ENCODE measurements at places on chromosomes 12 and 14.

DNA sequence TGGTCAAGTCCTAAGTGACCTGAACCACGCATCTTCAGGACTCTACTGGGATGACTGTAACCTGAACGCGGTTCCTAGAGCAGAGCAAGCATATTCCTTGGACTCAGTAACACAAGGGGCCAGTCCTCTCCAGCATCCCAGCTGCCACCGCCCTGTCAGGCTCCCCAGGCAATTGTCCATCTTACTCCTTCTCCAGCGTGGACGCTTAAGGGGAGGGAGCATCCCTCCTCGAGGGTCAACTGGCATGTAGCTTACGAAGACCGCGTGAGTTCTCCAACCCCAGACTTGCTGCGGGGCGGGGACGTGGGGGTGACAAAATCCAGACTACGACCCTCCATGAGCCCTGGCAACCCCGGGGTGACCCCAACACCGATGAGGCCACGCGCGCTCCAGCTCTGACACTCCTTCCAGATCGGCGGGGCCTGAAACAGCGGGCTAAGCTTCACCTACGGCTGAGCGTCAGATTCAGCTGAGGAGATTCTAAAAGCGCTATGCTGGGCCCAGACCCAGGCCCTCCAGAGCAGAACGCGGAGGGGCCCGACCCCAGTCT lies 846 bp upstream of the MTHFD1 start:
- DNase-seq = peak; percentile 33

GRCh38 chr12:100031836-100032235 lies 47.1 kb upstream of the ANKS1B start:
- no peak for DNase-seq

GRCh38 chr12:110365489-110366320 lies 37.8 kb downstream of the ANAPC7 start:
- DNase-seq = no peak

GRCh38 chr12:57541001-57541400 lies 6.0 kb downstream of the DCTN2 start:
- no peak for DNase-seq

DNA sequence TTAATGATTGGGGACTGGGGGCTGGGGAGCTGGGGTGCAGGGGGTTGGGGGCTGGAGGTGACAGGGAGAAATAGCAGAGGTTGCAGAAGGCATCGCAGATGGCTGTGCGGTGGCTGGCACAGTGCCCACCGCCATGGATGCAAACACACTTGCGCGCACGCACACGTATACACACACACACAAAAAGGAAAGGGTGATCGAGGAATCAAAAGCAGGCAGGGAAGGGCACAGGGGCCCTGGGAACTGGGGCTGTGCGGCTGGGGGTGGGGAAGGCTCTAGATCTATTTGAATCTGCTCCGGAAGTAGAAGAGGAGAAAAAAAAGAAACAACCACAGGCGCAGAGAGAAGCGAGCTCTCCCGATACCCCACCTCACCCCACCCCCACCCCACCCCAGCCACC lies 39.4 kb downstream of the ZFHX2 start:
- DNase-seq = no peak

- no peak for DNase-seq
Observed at GRCh38 chr12:58286353-58286752, 345.0 kb downstream of the ATP23 start.

- DNase-seq = no peak
Observed at GRCh38 chr12:124766727-124767065, 97.0 kb downstream of the SCARB1 start.

DNA sequence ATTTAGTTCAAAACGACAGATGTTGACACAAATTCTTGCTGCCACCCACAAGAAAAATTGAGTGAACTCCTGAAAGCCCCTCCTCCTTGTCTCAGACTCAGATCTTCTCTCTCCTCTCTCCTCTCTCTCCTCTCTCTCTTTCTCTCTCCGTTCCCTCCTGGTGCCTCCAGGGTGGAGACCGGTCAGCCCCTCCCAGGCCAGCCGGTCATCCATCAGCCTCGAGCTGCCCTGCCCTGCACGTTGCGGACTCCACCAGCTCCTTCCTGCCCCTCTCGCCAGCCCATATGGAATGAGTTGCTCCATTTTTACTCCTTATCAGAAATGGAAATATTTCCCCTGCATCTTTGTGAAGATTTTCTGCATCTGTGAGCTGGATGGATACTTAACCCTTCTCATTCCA lies 103.8 kb downstream of the TBX5 start:
- DNase-seq = no peak

- no peak for DNase-seq
Observed at GRCh38 chr12:27534060-27534764, 10.2 kb downstream of the PPFIBP1 start.

- DNase-seq = no peak
Observed at GRCh38 chr12:1161197-1161596, 170.2 kb downstream of the ERC1 start.

DNA sequence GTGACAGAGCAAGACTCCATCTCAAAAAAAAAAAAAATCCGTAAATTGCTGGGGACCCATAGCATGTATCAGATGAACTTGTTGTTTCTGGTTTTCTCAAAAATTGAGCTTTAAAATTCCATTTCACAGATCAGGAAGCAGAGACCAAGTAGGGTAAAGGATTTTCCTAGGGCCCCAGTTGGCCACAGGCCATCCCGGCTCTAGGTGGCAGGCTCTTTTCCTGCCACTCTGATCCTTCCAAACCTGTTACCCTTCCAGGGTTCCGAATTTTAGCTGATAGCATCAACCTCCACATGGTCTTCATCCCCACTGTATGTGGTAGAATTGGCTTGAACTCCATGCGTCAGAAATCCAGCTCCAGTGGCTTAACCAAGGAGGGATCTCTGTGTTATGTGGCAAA lies 36.1 kb upstream of the BDKRB2 start:
- no peak for DNase-seq

GRCh38 chr12:115473257-115473956 lies 789.4 kb upstream of the TBX3 start:
- no peak for DNase-seq

DNA sequence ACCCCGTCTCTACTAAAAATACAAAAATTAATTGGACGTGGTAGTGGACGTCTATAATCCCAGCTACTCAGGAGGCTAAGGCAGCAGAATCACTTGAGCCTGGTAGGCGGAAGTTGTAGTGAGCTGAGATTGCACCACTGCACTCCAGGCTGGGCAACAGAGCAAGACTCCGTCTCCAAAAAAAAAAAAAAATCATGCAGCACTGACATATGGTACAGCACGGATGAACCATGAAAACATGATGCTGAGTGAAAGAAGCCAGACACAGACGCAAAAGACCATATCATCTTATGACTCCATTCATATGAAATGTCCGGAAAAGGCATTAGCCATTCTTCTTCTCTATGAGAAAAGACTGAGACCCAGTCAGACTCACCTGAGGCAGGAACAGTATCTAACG lies 50.4 kb downstream of the PITPNM2 start:
- DNase-seq = no peak

GRCh38 chr12:42963988-42964387 lies 374.4 kb upstream of the PRICKLE1 start:
- no peak for DNase-seq

DNA sequence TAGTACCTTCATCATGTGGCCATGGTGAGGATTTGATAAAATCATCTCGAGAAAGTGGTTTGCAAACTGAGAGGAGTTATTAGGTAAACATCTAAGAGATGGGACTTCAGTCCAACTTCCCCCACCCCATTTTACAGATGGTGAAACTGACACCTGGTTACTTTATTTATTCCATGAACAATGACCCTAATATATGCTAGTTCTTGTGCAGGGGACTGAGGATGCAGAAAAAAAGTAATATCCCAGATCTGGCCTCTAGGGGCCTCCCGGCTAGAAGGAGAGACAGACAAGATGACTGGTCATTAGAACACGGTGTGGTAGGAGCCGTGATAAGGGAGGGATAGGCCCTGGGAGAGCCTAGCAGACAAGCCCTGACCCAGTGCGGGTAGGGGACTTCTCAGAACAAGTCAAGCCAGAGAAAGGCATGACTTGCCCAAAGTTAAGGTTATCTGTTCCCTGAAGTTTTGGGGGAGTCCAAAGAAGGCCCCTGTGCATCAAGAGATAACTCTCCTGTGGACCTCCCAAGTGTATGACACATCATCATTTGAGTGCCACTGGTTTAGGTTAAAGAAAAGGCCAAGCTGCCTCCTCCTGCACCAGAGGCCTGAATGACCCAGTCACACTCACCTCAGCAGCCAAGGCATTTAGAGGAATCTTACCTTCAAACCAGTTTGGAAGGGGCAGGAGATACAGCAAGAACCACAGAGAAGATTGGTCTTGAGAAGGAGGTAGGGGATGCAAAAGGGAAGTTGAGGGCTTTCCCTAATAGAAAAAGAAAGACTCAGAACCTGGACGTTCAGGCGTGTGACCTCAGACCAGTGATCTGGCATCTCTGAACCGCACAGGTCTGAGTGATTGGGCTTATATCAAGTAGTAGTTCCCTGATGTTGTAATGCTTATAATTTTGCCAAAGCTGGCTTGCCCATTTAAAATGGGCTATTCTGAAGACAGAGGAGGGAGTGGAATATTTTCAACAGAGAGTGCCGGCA lies 1.6 kb downstream of the CMKLR1 start:
- DNase-seq = no peak

DNA sequence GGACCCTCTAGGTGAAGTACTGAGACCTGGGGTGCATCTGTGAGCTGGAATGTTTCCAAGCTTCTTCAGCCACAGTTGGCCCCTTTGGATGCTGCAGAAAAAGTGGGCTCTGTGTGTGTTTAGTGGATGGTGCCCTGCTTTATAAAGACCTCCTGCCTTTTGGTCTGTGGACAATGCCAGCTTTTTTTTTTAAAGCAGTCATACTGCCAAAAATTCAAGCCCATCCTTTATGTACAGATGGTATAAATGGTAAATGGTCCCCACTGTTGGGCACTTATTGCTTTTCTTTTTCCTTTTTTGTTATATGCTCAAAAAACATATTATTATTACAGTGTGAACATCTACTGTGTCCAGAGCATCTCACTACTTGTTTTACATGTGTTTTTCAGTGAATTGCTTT lies 81.1 kb downstream of the SMOC1 start:
- DNase-seq = no peak

GRCh38 chr14:95313707-95314106 lies 6.0 kb downstream of the CLMN start:
- peak; percentile 80 for DNase-seq

DNA sequence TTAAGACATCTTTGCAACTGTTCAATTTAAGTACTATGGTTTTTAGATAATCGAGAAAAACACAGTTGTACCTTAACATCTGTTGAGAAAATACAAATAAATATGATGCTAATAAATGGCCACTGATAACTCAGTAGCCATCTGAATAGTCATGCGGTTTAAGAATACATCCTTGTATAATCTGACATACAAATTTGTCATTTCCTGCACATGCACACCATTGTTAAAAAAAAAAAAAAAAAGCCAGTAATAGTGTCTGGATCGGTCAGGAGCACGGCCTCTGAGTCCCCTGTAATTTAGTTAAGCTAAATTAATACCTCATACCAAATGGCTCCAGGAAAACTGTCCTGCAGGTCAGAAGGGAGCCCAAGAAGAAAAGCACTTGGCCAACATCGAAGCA lies 16.8 kb downstream of the RFC5 start:
- DNase-seq = no peak

DNA sequence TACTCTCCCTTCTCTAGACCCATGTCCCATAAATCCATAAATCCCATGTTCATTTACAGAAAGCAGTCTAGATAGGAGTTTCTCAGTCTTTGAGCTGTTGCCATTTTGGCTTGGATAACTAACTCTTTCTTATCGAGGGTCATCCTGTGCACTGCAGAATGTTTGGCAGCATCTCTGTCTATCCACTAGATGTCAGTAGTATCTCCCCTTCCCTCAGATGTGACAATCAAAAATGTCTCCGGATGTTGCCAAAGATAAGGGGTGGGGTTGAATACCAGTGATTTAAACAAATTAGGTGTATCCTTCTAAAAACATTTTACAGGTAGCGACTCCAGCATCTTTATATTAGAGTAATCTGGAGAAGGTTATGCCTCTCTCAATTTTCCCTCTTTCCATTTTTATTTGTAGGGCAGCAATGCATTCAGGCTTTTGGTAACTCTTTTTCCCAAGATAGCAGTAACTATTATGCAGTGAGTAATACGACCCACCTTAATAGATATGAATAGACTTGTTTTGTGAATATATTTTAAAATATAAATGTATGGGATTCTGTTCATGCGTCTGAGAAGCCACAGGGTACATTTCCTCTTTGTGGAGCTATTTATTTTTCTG lies 100.7 kb downstream of the LRRK2 start:
- DNase-seq = peak; percentile 28

DNA sequence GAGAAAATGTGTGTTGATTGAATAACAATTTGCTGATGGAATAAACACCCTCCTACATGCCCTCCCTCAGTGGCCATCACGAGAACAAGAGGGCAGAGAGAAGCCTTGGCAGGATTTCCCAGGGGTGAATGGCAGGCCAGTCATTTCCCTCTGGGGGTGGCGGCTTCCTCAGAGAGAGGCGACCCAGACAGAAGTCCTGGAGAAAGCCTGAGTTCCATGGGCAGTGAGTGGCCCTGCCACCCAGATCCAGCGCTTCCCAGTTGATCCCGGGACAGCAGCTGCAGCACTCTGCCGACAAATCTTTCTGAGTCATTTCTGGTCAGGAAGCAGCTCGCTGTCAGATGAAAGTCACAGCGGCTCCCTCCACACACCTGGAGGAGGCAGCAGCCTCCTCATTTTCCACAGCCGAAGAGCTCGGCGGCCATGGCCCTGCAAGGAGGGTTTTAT lies 123.0 kb downstream of the SCARB1 start:
- peak; percentile 83 for DNase-seq

DNA sequence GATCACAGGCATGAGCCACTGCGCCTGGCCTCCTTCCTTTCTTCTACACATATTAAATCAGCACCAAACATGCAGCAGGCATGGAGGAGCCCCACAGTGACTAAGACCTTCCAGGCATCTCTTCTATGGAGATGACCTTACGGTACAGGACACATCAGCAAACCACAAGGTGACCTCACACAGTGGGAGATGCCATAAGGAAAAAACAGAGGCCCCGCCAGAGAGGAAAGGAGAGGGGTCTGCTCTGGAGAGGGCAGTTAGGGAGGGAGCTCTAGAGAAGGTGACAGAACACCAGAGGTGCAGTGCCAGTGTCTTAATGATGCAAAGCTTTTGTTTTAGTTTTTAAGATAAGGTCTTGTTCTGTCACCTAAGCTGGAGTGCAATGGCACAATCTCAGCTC lies 81.1 kb upstream of the ESRRB start:
- no peak for DNase-seq
